Activated CD8-positive, alpha-beta memory T cell treated with anti-CD3 and anti-CD28 coated beads, Interleukin-2, amount 50 U/mL, for 48 hours (primary cell): ENCODE measurements at places on chromosomes 6 and 20.

DNA sequence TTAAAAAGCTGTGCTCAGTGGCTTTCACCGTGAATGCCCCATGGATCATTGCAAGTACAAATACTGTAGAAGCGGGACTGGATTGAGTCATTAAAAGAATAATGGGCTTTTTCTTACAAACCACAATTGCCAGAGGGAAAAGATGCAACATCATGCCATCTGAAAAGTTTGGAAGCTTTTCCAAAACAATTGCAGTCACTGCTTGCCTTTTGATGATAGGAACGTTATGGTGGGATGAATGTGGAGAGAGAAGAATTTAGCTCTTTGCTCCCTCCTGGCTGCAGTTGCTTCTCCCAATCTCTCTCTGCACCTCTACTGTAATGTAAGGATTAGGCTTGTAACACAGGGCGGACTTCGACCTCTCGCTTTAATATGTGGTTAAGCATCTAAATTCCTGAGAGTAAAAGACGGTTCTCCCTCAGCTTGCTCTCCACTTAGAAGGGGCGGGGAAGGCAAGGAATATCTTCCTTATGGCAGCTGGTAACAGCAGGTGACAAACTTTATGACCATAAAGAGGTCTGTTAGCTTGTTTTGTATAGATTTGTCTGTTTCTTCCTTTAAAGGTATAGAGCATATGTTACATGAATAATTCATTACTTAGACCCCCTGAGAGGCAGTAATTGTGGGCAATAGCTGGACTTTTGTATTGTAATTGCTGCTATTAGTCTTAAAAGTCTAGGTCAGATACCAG lies 376.1 kb downstream of the UTRN start:
- DNase-seq, result no peak

DNA sequence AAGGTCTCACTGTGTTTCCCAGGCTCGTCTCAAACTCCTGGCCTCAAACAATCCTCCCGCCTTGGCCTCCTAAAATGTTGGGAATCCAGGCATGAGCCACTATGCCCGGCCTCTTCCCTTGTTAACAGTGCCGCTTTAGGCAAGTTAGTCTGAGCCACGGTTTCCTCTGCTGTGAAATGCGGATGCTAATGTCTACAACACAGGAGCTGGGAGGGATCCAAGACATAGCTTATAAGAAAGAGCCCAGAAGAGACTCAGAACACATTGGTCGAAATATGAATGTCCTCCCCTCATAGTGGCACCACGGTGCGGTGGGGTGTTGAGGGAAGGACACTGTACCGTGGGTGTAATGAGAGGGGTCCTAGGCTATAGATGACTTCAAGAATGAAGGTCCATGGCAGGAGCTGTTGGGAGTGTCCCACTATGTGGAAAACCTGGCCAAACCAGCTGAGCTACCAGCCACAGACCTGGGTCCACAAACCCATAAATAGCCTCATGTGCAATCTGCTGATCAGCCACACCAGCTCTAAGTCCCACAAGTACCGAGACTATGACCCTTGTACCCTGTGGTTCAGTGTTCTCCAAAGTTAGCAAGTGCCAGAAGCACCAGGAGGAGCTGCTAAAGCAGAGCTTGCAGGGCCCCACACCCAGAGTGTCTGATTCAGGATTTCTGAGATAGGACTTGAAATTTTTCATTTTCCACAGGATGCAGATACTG lies 57.8 kb upstream of the ZFAND3 start:
- no peak for DNase-seq

DNA sequence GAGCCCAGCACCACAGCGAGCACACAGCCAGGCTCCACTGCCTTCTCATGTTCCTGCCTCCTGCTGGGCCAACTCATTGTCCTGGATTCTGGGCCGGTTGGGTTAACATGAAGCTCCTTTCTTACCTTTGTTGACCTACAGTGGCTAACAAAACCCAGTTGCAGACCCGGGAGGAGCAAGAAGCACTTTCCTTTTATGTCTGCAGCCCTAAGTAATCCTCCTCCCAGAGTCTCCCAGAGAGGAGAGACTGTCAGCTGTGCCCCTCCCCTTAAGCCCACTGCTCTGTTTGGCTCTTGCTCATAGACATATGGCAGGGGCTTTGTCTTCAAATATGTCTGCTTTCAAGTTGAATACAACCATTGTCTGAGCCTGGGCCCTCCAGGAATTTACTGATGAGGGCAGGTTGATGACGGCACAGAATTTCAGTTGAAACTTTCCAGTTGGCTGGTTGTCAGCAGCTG lies 55.2 kb downstream of the PSMB1 start:
- DNase-seq, result no peak

DNA sequence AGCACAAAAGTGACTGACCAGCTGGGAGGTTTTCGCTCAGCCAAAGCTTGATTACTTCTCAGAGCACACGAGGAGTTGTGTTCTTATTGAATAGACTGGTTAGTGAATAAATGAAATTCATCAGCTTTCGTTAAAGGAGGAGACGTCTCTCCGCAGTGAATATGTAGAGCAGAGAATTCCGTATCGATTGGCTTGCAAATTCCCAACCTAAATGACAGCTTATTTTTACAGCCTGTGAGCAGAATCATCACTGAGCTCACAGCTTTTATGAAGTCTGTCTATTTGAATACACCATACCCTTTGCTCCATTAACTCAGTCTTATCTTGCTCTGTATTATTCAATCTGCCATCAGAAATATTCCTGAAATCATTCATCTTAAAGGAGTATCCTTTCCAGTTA lies 192.7 kb downstream of the SASH1 start:
- DNase-seq, result no peak

DNA sequence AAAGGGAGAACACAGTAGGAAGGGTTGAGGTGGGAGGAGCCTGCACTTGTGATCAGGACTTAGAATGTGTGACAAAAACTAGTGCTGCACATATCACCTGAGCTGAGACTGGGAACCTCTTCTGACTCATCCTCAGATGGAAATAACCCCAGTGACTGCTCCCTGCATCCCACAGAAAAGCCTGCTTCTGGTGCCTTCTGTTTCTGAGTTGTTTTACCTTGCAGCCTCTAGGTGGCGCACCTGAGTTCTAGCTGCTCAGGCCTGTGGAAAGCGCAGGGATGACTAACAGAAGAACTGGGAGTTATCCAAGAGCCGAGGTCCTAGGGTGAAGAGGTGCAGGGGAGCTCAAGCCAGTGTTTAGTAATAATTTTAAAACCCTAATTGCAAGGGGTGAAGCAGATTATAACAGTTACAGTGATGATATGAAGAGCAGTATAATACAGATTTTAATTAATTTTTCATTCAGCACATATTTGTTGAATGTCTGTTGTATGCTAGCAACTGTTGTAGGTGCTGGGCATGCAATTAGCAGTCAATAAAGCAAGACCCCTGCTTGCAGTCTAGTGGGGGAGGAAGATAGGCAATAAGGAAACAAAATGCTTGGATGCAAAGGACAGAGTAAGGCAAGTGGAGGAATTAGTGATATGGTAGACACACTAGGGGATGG lies 302.5 kb downstream of the DHX35 start:
- DNase-seq, result peak; percentile 77
